Fibroblast of skin of left quadriceps (primary cell): ENCODE measurements at places on chromosomes 13 and 19.

- DNase-seq: no peak
These were observed 26.8 kb upstream of the STARD13 start for GRCh38 chr13:33312150-33312860.

DNA sequence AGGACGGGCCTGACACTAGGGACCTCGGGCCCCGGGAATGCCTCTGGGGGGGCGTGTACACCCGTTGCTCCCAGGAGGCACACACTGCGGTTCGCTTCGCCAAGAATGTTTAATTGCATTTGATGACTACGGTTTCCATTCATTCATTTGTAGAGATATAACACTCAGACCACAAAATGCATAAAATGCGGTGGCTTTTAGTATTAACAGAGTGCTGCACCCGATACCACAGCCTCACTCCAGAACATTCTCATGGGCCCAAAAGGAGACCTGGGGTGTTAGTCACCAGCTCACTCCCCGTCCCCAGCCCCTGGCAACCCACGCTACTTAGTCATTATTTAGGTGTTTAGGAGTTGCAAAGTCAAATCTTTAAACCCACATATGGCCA lies 21.8 kb downstream of the HCN2 start:
- peak; percentile 95 for DNase-seq

DNA sequence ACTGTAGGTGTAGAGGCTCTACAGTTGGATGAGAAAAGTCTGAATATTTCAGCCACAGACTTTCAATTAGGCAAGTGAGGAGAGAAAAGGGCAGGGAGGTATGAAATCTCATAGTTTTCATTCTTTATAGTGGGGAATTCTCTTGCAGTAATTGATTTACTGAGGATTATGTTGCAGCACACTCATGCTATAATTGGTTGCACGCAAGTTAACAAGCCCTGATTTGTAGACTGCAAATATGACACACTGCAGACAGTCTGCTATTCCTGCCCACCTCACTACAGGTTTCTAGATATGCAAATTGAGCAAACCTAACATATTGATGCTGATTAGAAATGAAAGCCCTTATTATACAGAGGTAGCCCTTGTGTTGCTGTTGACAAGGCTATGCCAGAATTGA lies 139.4 kb downstream of the LHFPL6 start:
- DNase-seq: no peak

DNA sequence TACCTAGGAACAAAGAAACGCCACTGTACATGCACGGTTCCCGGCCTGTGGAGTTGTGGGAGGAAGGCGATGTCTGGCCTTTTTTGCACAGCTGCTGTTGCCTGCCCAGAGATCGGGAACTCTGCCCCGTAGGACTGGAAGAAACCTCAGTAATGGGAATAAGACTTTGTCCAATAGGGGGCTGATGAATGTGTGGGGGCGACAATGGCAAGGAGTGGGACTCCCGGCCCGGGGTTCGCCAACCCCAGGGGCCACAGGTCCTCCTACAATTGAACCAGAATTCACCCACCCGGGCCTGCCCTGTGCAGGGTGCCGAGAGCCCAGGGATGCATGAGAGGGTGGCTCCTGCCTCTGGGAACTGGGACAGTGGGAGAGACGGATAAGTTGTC lies 2.0 kb upstream of the CEBPA start:
- DNase-seq: no peak

- DNase-seq: peak; percentile 13
These were observed 52.8 kb downstream of the TNFSF13B start for GRCh38 chr13:108322206-108322824.

GRCh38 chr13:114131583-114132418 lies 622 bp downstream of the RASA3 start:
- DNase-seq: no peak

DNA sequence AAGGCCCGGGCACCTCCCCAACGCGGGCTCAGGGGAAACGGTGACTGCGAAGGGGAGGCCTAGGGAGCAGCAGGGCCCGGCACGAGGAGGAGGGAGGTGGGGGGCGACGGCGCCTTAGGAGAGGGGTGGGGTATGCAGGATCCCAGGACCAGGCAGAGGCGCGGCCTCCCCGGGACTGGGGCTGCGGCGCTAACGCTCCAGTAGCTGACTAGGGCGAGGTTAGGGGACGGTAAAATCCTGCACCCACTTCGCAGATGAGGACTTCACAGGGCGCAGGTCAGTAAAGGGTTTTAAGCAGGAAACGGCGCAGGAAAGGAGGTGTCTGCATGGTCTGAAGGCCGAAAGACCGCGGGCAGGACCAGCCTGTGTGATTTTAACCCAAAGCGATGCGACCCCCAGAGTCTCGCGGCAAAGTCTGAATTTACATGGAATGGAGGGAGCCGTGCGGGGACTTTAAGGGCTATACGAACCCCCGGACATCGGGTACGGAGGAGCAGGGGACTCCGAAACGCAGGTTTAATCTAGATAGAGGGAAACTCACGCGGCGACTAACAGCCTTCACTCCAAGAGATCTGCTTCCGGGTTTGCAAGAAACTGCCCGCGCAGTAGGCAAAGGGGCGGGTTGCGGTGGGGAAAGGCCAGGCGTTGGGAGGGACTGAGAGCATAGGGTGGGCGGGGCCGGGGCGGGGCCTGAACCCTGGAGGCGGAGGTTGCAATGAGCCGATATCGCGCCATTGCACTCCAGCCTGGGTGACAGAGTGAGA lies at the start of gene ZNF665:
Gene ZNF665 (minus strand): TSS at position 588 of the 764 bp plus-strand sequence. CDS start 10,460 bp downstream, outside the sequence.
- peak; percentile 64 for DNase-seq

DNA sequence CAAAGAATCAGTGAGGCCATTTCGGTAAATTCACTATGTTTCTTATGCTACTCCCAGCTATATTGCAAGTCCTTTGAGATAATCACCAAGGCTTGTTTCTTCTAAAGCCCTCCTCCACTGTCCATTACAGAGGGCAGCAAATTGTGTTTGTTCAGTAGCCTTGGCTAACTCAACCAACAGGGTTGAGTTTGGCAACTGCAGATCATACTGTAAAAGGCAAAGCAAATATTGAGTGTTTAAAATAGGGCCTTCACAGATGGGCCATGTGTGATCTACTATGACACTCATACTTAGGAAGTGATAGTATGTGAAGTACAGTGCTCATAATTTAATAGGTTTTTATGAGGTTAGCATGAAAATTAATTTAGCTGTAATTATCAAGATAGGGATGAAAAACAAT lies 171.3 kb downstream of the DACH1 start:
- DNase-seq: no peak

DNA sequence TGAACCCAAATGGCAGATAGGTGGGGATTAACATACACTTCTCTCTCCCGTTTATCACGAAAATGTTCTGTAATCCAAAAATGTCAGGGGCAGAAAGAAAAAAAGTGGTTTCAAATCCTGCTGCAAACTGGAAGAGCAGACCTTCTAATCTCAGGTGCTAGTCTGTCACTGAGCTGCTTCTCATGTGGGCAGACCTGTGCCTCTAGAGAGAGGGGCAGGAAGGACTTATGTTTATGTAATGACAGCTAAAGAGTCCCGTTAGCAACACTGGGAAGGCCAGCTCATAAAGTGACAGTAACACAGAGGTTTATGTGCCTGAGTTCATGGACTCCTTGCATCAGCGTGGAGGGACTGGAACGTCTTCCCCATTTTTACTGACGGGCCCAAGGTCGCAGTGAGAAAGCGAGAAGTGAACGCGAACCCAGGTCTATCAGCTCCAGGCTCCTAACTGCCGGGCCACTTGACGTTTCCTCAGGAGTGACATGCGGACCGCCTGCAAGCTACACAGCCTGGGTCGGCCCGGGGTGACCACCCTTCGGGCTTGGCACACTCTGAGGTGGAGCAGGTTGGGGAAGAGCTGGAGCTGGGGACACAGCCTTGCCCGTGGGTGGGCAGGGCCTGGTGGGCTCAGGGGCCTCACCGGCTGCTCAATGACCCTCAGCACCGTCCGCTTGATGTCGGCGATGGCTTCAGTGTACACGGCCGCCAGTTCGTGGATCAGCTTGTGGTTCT lies 9.6 kb upstream of the RSPH6A start:
- no peak for DNase-seq

- DNase-seq: no peak
These were observed 153.8 kb upstream of the SOX1 start for GRCh38 chr13:111912991-111913760.

GRCh38 chr19:33826521-33826920 lies 29.9 kb downstream of the KCTD15 start:
- DNase-seq: no peak

- no peak for DNase-seq
These were observed 45.9 kb downstream of the COG3 start for GRCh38 chr13:45510672-45511071.

DNA sequence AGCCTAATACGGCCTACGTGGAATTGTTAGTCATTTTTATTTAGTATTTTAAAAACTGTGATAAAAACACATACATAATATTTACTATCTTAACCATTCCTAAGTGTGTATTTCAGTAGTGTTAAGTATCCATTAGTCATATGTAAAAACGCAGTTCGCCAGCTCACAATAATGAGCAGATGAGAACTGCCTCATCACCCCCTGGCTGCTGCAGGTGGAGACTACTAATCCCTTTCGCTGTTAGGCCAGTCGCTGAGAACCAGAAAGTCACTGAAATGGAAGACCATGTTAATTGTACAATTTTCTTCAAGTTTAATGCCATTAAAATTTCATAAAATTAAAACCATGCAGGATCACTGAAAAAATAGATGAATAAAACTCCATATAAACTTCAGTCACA lies 1.6 kb downstream of the ESD start:
- no peak for DNase-seq

DNA sequence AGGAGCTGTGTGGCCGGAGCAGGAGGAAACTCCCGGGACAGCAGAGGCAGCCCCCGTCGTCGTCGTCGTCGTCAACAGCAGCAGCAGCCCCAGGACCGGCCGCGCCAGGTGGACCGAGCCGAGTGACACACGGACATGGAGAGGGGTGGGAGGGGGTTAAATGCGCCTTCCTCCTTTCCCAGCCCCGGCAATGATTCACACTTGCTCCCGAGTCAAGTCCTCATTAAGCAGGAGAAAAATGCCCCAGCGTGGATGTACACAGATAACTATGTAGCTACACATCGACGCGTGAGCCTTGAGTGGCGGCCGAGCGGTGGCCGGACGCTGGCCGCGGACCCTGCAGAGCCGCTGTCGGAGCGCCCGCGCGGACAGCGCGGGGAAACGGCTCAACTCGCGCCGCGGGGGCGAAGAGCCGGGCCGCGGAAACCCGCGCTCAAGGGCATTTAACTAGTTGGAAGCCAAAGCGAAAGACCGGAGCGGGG lies 645 bp downstream of the UBL3 start:
- DNase-seq: no peak

DNA sequence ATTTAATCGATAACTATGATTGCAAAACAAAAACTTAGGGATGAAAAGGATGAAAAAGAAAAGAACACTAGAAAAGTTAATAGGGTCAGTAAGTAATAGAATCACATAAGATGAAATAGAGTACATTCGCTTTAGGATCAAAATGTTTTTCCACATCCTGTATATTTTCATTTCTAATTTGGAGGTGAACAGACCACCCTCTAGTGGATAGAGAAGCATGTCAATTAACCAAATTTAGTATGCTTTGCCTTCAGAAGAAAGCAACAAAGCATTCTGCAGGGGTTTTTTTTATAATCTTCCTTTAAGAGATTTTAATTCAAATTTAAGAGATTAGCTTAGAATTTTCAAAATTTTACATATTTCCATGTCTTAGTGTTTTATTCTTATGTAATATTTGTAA lies 611.0 kb upstream of the SGCG start:
- DNase-seq: no peak

- peak; percentile 60 for DNase-seq
These were observed 7.0 kb downstream of the SERP2 start for GRCh38 chr13:44380404-44381165.

DNA sequence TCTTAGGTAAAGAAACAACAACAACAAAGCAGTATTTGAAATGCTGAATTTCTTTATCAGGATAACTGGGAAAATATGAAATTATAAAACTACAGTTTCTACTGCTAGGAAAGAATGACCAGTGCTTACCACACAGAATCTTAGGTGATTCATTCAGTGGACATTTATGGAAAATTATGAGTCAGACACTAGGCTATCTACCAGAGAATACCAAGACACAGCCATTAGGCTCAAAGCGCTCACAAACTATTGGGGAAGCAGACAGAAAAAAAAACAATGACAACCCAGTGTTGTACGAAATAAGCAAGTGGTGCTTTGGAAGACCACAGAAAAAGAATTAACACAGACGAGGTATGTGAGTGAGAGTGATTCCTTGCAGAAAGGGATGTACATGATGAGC lies 1019.5 kb downstream of the PCDH9 start:
- DNase-seq: peak; percentile 78

DNA sequence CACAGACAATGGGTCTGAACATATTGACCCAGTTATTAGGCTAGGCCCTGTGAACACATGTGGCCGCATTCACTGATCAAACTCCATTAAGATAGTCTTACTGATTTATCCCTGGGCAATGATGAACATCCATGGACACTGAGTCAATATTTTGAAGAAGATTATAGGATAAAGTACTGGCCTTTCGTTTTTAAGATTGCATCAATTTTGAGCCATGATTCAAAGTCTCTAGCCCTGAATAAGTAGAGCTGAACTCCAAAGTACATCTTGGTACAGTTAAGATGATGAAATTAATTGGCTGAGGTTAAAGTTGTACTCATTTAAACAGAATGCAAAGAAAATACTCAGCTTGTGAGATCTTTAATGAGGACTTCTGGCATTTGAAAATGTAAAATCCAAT lies 1581.9 kb downstream of the EFNB2 start:
- DNase-seq: no peak

- DNase-seq: no peak
These were observed 32.8 kb downstream of the TSC22D1 start for GRCh38 chr13:44543369-44543768.

GRCh38 chr13:93539914-93540313 lies 313.3 kb downstream of the GPC6 start:
- DNase-seq: no peak

DNA sequence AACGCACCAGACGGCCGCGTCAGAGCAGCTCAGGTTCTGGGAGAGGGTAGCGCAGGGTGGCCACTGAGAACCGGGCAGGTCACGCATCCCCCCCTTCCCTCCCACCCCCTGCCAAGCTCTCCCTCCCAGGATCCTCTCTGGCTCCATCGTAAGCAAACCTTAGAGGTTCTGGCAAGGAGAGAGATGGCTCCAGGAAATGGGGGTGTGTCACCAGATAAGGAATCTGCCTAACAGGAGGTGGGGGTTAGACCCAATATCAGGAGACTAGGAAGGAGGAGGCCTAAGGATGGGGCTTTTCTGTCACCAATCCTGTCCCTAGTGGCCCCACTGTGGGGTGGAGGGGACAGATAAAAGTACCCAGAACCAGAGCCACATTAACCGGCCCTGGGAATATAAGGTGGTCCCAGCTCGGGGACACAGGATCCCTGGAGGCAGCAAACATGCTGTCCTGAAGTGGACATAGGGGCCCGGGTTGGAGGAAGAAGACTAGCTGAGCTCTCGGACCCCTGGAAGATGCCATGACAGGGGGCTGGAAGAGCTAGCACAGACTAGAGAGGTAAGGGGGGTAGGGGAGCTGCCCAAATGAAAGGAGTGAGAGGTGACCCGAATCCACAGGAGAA lies 1.9 kb downstream of the PPP1R12C start:
- DNase-seq: no peak

GRCh38 chr19:58356766-58357480 lies 3.6 kb upstream of the A1BG start:
- no peak for DNase-seq
